ENCODE measurements at places on chromosomes 12 and 14. TPM values are rescaled to one million over a fixed set of nuclear protein-coding genes. Genes with fewer than 3 reads are reported as not detected.

PLEKHH1 gene
- 6.0 TPM for total RNA-seq

DNA sequence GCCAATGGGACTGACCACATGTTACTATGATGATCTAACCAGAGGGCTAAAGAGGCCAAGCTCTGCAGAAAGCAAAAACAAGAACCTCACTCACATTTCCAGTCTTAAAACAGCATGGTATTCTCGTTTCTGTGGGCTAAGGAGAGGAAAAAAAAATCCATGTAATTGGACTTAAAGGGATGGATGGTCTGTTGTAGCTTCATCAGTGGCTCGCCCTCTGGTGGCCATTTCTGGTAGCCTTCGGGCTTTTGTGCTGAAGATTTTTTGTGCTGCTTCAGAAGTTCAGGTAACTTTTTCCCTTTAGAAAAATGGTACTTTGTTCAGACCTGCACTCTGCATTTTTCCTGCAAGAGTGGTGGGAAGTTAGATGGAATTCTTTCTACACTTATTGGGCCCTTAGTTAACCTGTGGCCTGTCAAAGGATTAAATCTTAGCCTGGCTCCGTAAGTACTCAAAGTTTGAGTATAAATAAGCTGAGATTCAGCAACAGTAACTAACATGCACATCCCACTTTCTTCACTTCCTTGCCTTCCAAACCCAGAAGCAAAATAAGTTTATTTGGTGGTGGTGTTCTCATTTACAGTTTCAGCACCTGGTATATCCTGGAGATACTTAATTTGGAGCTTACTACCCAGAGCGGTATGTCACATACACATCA is 22.3 kb downstream of the DCAF4 start:
- peak; percentile 62 for DNase-seq

DNA sequence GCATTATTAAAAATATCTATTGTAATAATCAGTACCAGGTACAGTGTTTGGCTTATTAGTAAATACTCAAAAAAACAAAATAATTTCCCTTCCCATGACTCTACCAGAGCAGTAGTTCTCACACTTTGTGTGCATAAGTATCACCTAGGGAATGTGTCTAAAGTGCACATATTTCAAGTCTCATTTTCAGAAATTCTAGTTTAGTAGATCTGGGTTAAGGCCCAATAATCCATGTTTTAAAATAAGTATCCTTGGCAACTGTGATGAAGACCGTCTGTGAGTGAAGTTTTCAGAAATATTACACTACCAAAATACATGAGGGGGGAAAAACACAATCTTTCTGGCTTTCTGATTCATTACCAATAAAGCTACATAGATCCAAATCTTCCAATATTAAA is 237.6 kb downstream of the SLC2A13 start:
- DNase-seq: no peak

GRCh38 chr14:23447361-23448350 is 12.2 kb upstream of the MYH7 start:
- DNase-seq: no peak
